ENCODE measurements at places on chromosomes 11 and 22.
A peak's percentile ranks its signal among the peaks of the same experiment; 100 is the strongest.

DNA sequence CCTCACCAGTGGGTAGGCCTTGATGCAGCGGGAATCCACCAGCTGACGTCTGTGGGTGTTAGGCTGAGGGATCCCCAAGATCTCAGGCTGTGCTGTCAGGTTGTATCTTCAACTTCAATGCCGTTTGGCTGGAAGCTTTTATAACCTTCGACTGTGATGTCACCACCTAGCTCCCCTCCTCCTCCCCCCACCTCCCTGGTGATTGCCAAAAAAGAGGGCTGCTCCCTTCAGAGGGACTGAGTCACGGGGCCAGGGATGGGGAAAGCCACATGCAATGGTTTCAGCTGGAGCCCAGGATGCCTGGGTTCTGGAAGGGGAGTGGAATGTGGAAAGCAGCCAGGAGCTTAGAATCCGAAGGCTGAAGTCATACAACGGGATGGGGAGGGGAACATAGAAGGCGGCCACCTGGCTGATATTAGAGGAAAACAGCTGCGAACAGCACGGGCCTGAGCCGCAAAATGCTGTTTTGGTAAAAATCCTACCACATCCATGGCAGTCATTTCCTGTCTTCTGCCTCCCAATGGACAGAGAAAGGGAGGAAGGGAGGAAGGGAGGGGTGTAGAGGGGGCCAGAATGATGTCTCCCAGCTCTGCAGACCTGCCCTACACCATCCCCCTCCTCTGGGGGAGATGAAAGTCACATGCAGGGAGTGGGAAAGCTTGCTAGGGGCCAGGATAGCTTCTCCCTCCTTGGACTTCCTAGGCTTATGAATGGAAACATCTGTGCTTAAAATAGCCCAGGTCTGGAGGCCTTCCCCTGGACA, at the start of gene LRRN4CL:
Gene LRRN4CL, minus strand, starts transcription at position 110 of the 763 bp plus-strand sequence. CDS start 1,022 bp downstream, outside the sequence.
- DNase-seq: no peak

DNA sequence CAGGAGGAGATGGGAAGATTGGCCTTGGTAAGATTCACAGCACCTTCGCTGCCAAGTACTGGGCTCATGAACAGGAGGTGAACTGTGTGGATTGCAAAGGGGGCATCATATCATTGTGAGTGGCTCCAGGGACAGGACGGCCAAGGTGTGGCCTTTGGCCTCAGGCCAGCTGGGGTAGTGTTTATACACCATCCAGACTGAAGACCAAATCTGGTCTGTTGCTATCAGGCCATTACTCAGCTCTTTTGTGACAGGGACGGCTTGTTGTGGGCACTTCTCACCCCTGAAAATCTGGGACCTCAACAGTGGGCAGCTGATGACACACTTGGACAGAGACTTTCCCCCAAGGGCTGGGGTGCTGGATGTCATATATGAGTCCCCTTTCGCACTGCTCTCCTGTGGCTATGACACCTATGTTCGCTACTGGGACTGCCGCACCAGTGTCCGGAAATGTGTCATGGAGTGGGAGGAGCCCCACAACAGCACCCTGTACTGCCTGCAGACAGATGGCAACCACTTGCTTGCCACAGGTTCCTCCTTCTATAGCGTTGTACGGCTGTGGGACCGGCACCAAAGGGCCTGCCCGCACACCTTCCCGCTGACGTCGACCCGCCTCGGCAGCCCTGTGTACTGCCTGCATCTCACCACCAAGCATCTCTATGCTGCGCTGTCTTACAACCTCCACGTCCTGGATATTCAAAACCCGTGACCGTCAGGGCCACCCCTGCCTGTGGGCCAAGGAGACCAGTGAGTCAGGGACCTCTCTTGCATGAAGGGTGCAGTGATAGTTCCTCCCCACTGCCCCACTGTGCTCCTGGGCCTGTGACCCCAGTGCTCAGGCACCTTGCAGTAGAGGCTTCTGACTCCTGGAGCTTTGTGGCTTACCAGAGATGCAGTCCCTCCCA, 83.6 kb downstream of the BCR start:
- no peak for DNase-seq

DNA sequence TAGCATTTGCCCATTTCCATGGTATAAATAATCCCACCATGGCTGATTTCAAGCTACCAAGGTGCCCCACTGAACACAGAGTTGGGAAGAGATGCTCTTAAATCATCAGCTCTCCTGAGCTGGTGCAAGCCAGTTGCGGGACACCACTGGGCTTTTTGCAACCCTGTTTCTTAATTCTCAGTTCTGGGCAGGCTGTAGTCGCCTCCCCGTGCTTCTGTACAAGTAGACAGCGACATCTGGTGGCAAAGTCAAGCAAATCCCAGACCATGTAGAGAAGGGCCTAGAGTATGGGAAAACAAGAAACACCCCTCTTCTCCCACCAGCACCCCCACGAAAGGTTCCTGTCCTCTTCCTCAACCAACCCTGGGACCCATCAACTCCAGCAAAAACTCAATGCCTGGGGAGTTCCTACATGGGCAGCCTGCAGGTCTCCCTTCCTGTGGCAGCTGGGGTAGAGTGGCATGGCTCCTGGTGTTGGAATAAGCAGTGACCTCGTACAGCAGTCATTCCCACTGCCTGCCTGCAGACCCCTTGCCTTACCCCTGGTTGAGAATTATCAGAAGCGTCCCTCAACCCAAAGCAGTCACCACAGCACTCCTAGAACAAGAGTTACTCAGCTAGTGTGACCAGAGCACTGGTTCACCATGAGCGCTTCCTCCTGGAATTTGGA, 68.4 kb downstream of the IGLL5 start:
- peak; percentile 24 for DNase-seq

- no peak for DNase-seq
These were observed 22.5 kb downstream of the PARVB start for GRCh38 chr22:44046485-44047141.

DNA sequence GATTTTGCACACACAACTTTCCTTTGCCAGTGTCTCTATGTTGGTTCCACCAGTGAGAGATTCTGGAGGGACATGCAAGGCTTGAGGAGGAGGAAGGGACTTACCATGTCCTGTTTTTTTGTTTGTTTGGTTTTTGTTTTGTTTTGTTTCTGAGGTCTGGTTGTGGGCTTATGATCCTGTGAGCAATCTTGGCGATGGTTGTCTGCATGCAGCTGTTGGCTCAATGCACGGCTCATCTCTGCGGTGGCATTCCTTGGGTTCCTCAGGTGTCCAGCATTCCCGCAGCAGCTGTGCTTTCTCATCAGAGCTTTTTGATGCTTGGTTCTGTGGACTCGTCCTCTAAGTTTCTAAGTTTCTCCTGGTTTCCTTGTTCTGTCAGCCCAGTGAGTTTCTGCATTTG, 4.8 kb upstream of the NNMT start:
- no peak for DNase-seq

- DNase-seq: no peak
These were observed 138.5 kb upstream of the CTSC start for GRCh38 chr11:88475991-88476418.

DNA sequence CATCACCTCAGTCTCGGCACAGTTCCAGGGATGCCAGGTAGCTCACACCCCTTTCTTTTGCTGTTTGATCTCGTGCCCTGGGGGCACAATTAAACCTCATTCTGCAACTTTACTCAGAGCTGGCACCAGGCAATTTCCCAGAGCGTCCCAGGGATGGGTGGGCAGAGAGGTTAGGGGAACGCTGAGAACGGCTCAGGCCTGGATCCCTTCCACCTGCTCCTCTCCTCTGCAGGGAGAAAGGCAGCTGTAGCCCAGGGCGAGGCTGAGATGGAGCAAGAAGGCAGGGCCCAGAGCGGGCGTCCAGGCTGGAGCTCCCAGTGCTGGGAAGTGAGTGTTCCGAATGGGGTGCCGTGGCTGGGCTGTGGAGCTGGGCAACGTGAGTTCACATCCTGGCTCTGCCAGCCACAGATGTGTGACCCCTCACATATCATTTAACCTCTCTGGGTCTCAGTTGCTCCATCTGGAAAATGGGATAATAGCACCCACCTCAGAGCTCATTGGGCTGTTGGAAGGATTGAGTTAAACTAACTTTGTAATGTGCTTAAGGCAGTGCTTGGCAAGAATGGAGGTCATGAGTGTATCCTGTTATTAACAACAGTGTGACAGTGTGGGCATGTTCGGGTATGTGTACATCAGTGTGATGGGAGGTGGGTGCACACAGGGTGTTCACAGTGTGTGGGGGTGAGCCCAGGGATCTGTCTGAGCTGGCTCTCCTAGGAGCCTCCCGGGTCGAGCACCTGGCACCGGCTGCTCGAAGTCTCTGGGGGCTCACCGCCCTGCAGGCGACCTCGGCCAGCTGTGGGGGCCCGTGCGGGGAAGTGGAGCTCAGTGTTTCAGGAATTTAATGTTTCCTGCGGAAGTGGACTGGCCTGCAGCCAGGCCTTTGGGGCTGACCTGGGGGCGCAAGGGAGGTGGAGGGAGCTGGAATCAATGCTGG, 15.5 kb downstream of the OTUB1 start:
- DNase-seq: no peak

GRCh38 chr22:16829985-16830384, 4.8 kb upstream of the XKR3 start:
- DNase-seq: no peak

GRCh38 chr22:44026066-44026629, 2.0 kb downstream of the PARVB start:
- DNase-seq: no peak

DNA sequence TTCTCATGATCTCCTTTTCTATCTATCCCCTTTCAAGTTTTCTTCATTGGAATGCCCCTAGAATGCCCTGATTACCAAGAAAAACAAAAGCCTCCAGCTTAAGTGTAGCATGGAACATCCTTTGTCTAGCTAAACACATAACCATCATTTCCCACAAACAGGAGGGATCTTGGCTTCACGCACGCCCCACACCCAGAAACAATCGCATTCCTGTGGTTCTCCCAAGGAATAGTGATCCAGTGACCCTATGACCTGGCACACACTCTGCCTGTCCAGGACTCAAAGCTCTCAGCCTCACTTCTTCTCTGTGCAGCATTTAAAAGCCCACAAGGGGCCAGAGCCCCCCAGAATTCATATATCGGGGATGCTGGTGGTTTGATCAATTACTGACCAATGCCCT, 9.3 kb upstream of the POU2AF1 start:
- DNase-seq: no peak

- no peak for DNase-seq
These were observed 11.5 kb downstream of the RELT start for GRCh38 chr11:73387594-73388264.

DNA sequence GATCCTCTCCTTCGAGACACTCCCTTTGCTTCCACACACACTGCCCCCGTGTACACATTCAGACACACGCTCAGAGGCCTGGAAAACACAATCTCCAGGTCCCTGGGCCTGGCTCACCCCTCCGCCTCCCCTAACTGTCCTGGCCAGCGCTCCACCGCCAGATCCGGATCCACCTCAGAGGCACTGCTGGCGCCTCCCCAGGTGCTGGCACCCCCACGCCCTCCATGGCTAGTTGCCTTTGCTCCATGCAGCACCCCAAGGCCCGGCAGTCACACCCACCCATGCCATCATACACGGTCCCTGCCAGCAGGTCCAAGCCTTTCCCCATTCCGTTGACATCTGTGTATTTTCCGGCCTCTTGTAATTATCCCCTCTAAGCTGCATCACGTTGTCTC, 11.1 kb downstream of the SPTBN2 start:
- no peak for DNase-seq

DNA sequence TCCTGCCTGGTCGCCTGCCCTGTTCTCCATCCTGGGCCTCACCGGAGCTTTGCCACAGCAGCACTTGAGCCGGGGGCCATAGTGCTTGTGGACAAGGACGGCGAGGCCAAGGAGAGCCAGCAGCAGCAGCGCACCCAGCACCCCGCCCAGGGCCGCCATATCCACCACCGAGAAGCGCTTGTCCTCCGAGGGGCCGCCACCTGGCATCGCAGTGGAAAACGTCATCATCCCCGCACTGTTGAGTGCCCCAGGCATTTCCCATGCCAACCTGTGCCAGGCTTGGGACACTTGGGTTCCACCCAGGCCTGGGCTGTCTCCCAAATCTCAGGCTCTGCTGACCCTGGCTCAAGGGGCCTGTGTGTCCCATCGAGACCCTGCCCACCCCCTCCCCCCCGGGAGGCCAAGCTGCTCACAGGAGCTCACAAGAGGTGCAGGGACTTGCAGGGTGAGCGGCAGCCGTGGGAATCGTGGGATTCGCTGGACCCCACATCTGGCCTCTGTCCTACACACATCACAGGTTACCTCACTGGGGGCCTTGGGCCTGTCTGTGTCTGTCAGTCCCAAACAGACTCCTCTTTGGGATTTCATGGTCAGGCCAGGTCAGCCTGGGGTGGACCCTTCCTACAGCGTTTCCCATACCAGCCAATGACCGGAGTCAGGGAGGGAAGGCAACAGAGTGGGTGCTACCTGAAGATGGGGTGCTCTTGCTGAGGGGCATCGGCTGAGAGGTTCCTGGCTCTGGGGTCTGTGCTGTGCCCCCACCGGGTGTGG, 2.3 kb upstream of the IRF7 start:
- no peak for DNase-seq

DNA sequence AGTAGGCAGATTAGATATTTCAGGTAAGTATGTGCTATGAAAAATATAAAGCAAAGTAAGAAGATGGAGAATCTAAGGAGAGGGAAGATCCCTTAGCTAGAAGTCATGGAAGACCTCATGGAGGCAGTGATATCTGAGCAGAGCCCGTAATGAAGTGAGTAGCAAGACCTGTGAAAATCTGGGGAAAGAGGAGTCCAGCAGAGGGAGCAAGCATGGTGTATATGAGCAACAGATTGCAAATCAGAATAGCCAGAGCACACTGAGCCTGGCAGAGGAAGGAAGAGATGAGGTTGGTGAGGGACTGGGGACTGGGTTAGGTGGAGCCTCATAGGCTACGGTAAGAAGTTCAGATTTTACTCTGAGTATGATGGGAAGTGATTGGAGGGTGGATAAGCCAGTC, 9.4 kb downstream of the LHFPL7 start:
- DNase-seq: no peak

DNA sequence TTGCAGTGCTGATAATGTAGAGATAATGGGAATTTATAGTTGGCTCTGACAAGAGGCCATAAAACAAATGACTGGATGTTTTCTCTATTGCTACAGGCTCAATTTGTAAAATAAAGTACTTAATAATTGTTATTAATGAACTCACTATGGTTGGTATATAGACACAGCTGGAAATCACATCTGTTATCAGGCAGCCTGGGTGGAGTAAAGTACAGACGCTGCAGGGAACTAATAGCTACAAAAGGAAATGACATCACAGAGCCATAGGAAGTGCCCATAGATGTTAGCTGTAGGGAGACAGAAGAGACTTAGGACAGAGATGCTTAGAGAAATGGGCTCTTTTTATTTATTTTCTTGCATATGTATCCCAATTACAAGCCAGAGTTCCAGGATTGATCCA, 81.0 kb upstream of the SNX19 start:
- no peak for DNase-seq

- no peak for DNase-seq
These were observed 51.8 kb downstream of the THAP12 start for GRCh38 chr11:76329084-76329648.

DNA sequence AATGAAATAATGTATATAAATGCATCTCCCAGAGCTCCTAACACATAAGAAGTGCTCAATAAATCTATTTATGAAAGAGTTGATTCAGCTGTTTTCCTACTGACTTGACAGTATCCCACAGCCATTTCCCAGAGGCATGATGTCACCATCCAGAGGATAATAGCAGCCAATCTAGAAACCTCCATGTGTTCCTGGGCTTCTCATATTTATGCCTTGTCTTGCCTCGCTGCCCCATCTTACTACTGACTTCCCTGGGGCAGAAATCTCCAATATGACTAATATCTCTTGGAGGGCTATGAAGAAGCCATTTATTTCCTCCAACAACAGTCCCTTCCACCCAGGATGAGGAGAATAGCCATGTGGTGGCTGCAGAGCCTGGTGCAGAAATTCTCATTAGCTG, 115.4 kb upstream of the NAV2 start:
- DNase-seq: no peak
